ENCODE measurements at places on chromosomes 4 and X.

DNA sequence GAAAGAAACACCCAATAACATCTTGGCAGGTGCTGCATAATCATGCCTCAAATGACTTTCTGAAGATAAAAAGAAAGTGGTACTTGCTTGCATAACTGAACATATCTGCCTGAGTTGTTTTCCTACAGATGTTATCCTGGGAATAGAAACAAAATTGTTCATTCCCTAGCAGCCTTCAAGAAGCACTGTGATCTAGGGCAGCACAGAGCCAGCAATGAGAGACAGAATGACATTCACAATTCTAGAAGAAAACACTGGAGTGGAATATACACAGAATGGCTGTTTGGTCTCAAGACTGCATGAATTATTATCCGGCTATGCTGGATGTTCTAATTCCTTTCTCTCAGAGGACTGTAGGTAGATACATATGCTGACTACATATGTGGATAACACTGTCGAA, 790.9 kb downstream of the PDHA2 start:
- DNase-seq: no peak

- DNase-seq: peak; percentile 44
These were observed 11.5 kb downstream of the CLCN4 start for GRCh38 chrX:10168226-10168625.

DNA sequence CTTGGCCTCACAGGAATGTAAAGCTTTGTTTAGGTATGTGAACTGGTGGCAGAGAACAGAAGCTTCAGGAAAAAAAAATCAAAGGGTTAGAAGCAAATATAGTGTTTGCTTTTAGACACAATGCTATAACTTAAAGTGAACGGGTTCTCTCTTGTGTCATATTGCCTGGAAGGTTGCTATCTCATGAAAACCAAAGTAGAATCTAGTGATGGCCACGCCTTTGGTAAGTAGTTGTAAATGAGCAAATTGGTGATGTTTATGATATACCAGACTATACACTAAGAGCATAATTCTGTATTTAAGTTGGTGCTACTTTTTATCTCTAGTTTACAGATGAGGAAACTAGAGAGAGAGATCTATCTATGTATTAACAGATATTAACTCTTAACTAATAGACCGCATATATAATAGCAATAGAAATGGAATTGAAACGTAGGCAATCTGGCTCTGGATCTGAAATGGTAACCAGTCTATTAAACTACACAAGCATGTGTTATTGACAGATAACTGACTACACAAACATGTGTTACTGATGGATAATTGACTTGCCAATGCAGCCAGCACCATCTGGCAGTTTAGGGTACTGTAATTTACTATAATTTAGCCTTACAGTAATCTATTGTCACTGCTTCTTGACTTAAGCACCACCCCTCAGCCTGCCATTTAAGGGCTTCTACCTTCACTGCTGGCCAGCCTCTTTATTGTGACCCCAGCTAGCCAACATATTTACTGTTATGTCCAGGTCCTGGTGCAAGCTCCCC, 40.8 kb downstream of the HCCS start:
- no peak for DNase-seq

DNA sequence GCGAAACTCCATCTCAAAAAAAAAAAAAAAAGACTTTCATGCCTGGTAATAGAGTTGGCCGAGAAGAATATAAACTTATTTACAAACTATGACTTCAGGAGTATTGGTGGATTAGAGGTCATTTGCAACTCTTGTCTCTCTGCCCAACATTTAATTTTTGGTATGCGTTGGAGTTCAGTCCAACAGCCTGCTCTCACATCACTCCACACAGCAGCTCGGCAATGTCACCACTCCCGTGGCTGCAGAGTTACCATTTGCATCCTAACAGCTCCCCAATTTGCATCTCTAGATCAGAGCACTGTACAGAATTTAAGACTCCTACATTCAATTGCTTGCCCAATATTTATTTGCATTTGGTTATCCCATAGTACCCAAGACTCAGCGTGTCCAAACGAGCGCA, 40.9 kb upstream of the AP1AR start:
- DNase-seq: no peak

- no peak for DNase-seq
These were observed 310.3 kb downstream of the EVC2 start for GRCh38 chr4:5398056-5398455.

GRCh38 chr4:184420881-184421416, 53.4 kb downstream of the IRF2 start:
- DNase-seq: no peak

DNA sequence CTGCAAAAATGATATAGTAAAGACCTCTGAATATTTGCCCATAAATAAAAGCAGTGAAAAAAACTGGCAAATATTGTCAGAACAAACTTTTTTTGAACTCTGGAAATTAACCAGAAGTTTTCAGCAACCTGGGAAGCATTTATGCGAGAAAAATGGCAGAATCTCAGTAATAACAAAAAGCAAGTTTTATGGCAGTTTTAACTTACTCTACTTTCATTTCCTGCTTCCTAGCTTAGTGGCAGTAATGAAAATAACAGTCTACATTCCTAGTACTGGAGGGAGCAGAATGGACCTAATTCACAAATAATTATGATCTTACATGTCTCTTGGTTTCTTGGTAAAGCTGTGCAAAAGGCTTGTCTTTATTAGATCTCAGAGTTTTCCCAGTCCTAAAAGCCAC, 460.1 kb downstream of the NAF1 start:
- no peak for DNase-seq

GRCh38 chr4:145580906-145581305, 38.3 kb upstream of the MMAA start:
- DNase-seq: no peak

DNA sequence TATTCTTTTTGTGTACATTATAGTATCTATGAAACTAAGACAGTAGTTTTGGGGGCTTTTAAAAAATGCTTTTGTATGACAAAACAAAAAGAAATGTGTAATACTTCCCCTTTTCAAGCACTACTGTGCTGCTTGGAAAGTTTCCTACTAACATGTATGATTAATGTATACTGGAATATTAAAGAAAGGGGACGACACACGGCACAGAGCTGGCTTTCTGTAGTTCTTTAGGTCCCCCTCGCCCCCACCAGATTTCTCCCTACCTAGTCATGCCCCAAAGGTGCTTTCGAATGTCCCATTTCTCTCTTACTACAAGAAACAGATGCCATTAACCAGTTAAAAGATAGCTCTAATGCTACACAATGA, 1.6 kb upstream of the AP1S2 start:
- no peak for DNase-seq

- no peak for DNase-seq
These were observed 29.0 kb downstream of the CLOCK start for GRCh38 chr4:55517526-55518229.

DNA sequence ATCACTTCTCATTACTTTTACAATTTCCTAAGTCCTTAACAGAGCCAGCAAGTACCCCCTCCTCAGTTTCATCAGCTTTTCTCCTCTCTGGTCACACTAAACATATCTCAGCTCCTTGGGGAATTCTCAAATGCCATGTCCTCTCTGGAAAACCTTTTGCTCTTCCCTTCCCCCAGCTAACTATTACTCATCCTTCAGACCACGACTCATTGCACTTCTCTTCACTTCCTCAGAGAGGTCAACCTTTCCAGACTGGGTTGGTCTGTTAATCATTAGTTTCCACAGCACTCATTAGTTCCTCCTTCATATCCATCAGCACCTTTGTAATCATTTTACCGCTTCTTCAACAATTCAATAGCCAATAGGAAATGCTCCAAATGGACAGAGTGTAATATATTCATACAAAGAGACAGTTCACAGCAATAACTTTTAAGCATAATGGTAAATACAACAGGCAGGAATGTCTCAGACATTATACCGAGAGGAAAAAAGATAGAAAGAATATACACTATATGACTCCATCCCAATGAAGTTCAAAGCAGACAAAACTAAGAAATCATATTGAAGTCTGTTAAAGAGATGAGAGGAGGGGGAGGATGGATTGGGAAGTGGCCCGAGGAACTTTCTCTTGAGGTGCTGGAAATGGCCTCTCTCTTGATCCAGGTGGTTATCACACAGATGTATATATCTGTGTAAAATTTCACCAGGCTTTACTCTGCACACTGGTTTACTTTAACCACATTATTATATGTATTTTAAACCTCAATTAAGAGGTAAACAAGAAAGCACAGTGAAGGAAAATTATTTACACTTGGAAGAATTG, 39.6 kb downstream of the DDX60L start:
- peak; percentile 48 for DNase-seq

- no peak for DNase-seq
These were observed 160.5 kb upstream of the AGTR2 start for GRCh38 chrX:116009861-116010710.

GRCh38 chr4:1997712-1998111, 11.1 kb downstream of the NELFA start:
- DNase-seq: no peak

DNA sequence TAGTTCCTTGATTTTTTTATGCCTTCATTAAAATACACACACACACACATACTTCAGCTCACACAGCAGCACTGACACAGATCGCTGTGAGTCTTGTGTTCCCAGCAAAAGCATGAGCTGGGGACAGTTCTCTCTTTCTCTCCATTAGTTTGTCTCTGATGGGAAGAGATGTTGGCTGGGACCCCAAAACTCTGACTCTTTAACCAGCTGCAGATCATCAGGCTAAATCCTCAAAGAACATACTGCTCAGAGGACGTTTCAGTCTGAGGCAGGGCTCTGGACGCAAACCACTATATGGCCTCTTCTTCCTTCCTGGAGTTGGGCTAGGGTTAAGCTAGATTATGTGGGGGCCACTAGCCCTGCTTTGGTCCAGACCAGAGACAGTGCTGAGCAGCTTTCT, 109.6 kb downstream of the NHSL2 start:
- DNase-seq: no peak

- peak; percentile 4 for DNase-seq
These were observed 6.4 kb downstream of the SCML2 start for GRCh38 chrX:18348047-18348446.

GRCh38 chr4:168999809-169000208, 10.2 kb downstream of the CBR4 start:
- DNase-seq: no peak
